NCI-H774 (cell line): ENCODE measurements at places on chromosomes 11 and 22.
A peak's percentile ranks its signal among the peaks of the same experiment; 100 is the strongest.

DNA sequence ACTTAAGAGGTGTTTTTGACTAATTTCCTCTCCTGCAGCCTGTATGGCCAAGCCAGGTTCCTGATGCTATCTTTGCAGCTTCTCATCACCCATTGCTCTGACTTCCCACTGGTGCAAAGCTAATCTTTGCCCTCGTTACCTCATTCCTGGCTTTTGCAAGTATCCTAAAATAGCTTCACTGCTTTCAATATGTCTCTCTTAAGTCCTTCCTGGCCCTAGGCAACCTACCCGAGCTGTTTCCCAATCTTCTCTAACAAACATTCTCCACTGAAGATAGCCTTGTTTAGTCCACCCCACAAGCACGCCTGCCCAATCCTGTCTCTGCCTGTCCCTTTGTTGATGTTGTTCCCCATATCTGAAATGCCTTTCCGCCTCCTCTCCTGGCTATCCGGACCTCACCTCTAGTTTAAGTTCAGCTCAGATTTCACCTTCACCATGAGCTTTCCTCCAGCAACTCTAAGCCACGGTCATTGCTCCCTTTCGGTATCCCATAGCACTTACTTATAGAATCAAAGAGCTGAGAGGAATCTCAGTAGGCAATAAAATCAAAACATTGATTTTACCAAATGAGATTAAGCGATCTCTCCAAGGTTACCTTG is 30.1 kb upstream of the CECR2 start:
- no peak for DNase-seq

DNA sequence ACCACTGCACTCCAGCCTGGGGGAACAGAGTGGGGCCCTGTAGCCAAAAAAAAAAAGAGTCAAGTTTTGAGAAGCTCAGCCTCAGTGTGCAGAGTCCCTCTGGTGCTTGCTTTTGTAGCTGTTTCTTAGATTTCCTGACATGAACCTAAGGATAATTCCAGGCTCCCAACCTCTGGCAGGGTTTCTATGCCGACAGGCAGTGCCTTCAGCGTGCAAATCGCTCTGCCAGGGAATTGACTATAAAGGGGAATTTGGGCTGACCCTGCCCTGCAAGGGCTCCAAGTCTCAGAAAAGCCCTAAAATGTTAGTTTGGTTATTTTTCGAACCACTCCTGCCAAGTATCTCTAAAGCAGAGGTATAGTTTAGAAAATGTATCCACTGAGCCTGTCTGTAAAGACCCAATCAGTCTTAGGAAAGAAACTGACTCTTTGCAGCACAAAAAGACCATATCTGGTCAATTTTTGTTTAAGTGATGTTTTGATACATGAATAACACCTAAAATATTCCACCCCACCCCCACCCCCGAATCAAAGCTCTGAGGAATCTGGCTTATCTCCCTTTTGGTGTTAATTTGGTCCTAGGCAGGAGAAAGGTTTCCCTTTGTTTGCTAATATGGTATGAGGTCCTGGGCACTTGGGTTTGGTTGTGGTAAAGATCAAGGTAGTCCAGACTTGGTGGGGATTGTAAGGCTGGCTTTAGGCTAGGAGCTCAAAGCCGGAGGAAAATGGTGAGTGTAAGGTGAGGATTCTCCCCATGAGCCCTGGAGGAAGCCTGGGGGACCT is 49.7 kb downstream of the ANO1 start:
- DNase-seq, result no peak

DNA sequence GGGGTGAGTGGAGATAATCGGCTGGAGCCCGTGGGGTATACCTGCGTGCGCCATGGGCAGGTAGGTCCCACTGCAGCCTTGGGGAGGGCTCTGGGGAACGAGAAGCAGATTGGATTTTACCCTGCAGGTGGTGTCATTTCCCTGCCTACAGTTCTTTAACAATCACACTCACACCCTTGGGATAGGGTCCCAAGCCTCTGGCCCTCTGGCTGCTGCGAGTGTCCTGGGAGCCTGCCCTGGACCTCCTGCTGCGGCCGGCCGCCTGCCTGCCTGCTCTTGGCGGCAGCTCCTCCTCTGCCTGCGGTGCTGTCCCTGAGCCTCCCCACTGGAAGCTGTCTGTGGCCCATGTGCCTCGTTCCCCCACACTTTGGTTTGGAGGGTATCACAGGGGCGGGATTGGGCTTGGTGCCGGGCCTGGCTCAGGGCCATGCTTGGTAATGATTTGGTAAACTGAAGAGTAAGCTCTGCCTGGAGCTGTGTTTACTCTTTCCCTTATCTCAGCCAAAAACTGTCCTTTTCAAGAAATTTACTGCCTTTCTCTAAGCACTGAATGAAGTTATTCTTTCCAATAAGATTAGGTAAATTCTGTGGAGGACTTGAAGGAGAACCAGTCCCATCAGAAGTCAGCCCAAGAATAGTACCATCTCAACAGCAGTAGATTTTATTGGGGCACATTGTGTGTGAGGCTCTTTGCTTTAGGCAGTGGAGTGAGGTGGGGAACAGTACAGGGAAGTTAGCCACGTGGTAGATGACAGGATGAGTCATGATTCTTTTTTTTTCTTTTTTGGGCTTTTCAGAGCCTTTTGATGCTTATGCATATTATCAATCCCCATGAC is 53.7 kb downstream of the TBC1D22A start:
- no peak for DNase-seq

DNA sequence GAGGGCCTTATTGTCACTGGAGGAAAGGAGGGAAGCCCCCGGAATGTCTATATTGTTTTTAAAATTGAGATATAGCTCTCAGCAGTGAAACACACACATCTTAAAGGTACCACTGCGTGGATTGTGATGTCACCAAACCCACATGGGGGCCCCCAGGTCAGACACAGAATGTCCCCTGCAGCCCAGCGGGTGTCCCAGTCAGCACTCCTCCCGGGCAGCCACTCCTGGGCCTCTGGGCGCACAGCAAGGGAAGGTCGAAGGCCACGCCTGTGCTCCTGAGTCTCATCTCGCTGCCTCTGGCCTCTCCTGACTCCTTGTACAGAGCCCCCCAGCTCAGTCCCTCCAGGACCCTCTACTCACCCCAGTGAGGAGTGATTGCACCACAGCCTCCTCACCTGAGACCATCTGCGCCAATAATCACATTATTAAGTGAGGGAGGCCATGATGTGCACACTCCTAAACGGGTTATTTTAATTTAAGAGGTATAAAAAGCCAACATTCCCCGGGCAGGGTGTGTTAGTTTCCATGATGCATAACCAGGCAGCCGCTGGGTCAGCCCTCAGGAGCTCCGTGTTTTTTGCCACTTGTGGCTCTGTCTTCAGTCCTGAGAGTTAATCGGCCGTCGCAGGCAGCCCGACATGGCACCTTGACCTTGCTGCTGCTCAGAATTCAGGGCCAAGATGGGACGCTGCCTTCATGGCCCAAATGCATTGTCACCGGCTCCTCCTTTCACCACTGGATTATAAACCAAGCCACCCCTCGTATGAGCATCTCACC is 1089.3 kb downstream of the BRD1 start:
- DNase-seq, result no peak

DNA sequence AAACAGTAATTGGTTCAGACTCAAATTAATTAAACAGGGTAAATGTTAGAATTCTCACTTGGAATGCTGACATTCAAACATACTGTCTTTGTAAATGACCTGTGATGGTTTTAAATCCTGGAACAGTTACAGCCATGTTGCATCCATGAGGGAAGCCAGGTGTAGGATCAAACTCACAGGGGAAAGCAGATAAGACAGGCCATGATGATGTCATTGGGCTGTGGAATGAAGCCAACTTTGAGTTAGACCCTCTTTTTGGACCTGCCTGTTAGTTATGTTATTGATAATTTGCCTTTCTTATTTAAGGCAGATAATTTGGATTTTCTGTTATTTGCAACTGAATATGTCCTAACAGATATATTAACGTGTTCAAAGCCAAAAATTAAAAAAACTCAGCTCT is 39.3 kb upstream of the ABTB2 start:
- no peak for DNase-seq

DNA sequence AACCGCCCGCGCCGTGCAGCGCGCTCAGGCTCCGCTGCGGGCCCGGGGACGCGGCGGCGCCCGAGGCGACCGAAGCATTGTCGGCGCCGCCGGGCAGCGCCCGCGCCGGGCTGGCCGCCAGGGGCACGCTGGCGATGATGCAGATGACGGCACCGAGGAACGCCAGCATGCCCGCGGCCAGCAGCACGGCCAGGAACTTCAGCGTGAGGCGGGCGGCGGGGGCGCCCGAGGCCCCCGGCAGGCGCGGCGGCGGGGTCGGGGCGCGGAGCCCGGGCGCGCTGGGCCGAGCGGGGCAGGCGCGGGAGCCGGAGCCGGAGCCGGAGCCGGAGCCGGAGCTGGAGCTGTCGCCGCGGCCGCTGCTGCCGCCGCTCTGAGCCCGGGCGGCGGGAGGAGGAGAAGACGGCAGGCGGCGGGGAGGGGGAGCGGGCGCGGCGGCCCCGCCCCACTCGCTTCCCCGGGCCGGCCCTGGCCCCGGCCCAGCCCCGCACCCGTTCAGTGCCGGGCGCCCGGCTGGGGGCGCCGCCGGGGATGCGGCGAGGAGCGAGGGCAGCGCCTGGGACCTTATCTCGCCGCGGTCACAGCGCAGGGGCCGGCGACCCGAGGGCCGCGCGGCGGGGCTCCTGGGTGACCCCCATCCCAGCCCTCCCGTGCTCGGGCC is at the start of gene NPTXR:
Gene NPTXR, minus strand, starts transcription at position 372 of the 658 bp plus-strand sequence.
- DNase-seq, result peak; percentile 7

GRCh38 chr11:127998421-127998820 is 588.9 kb downstream of the ETS1 start:
- no peak for DNase-seq

DNA sequence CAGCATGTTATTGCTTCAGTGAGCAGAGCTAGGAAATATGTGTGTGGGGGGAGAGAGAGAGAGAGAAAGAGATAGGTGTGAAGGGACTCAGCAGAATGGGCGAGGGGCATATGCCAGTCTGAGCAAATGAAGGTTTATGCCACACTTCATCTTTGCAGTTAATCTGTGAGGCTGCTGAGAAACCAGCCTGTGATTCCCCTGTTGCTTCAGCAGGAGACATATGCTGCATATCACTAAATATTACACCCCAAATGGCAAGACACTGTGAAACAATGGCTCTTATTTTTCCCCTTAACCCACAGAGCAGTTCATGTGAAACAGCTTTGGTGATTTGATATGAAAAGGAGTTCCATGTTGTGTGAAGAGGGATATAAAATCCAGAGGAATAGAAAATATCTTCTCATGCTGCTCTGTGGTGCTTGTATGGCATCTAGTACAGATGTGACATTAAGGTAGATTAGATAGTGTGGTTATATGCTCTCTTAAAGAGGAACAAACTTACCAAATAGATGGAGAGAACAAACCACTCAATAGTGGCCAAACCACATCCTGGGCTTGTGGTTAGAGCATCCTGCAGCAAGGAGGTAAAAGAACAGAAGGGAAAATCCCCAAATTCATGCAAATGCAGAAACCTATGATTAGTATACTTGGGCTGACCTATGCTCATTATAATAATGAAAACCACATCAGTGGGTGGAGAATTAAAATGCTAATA is 864.2 kb downstream of the FAM181B start:
- DNase-seq, result no peak

DNA sequence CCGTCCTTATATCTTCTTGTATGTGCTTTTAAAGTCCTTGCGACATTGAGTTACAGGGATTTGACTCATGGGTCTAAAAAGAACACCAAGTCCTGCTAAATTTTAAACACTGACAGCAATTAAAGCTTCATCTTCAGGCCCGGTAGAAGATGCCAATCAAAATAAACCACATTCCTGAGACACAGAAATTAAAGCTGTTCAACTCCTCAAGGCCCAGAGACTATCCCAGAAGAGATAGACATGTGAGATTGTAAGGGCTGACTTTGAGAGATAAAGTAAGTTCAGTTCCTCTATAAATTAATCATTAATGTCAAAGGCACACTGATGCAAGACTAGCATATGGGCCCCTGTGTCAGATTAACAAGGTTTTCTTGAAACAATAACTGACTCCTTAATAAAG is 49.8 kb downstream of the OSBPL5 start:
- DNase-seq, result no peak

- DNase-seq, result no peak
Measured at GRCh38 chr11:125519256-125519655, 23.2 kb upstream of the FEZ1 start.

DNA sequence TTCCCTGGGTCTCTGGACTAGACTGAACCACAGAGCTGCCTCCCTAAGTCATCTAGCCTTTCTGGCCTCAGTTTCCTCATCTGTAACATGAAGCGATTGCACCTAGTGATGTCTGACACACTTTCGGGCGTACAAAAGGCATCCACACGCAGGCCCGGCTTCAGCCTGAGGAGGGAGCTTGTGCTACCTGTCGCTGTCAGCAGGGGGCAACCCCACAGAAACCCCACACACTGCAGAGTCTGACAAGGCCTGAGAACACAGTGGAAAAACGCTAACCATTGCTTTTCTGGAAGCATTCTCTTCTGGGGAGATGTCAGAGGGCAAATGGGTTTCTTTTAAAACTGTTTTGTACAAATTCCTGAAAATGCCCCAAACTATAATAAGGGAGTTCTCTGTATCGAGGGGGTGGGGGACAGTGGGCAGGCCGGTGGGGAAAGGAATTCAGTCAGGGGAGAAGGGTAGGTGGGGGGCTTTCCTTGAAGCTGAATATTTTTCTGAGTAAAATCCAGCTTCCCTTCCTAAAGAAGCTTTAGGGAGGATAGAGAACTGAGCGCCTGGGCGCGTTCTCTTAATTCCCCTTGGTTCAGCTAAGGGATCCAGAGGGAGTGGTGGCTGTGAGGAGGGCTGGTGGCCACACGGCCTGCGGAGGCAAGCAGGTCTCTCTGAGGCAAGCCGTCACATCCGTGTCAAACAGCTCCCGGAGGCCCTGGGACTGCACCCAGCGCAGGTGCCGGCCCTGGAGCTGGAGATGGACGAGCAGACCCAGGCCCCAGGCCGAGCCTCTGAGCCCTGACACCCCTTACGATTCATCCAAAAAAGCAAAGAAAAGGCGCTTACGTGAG is 533 bp downstream of the ELF5 start:
- no peak for DNase-seq

DNA sequence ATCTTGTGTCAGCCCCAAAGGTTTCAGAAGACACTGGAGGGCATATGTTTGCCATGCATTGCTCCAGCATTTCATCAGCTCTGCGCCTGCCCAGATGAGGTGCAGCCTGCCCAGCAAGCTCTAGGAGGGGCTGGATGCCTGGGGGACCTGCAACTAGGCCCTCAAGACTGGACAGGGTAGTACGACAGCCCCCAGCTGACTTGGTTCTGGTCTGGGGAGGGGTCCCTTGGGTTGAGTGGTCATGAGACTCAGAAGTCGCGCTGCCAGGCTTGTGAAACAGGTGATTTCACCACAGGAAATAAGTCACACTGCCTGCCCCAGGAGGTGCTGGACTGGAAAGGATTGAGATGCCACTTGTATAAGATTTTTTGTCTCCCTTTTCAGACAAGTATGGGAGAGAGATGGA is 23.4 kb downstream of the TPBGL start:
- DNase-seq, result no peak
